Central memory CD8-positive, alpha-beta T cell (primary cell): ENCODE measurements at places on chromosomes 6 and 20.

DNA sequence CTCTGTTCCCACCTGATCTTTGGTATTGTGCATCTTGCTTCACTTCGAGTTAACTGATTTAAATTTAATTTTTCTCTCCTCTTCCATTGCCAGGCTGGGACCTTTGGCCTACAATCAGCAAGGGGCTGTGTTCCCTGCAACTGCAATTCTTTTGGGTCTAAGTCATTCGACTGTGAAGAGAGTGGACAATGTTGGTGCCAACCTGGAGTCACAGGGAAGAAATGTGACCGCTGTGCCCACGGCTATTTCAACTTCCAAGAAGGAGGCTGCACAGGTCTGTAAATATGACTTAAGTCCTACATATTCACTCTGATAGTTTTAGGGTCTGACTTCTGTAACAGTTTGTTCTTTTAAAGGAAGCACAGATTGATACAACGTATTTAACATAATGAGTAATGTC is 412.4 kb downstream of the ARHGAP18 start:
- DNase-seq, result no peak

DNA sequence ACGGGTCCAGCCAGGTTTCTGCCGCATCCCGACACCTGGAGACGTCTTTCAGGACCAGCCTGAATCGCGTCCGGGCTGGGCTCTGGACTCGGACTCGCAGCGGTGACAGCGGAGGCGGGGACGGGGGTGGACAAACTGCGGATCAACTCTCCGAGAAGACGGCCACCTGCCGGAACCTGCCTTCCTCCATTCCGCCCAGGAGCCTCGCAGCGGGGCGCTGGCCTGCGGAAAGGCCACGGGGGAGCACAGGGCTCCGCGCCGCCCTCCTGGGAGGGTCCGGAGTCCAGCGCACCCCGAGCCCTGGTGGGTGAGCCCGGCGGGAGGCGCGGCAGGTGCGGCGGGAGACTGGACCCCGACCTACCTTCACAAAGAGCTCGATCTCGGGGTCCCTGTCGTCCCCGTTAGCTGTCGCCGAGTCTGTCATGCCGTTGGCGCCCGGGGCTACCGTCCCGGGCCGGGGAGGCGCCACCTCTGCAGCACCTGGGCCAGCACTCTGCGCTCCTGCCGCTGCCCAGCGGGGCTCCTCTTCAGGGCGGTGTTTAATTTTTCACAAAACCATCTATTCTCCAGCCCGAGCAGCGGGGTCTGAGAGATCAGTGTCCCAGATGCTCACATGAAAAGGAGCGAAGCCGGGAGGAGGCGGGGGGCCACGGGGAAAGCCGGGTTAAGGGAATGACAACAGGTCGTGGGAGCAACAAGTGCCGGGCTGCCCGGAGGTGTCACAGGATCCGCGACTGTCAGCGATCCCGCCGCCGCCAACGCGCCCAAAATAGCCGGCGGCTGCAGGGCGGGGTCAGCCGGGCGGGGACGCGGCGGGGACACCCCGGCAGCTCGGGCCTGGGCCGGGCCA is at the start of gene CLIC5:
Gene CLIC5, minus strand, starts transcription at position 742 of the 850 bp plus-strand sequence. Its CDS starts 318 bp downstream, at position 424.
- DNase-seq, result peak; percentile 29

DNA sequence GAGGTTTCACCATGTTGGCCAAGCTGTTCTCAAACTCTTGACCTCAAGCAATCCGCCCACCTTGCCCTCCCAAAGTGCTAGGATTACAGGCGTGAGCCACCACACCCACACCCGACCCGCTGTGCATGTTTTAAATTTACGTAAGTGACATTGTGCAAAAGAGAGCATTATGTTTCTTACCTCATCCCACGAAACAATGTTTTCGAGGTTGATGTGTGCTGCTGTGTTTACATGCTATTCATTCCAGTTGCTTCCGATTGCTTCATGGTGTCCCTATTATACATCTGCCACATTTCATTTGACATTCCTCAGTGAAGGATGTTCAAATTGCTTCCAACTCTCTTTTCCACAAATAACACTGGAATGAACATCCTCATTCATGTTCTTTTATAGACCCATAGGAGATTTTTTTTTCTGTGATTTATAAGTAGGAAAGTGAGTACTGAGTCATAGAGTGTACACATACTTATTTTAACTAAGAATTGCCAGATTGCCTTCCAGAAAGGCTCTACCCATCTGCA is 403.9 kb upstream of the JARID2 start:
- no peak for DNase-seq

GRCh38 chr20:52747845-52748284 is 224.3 kb upstream of the TSHZ2 start:
- no peak for DNase-seq

- DNase-seq, result no peak
These were observed 133.8 kb downstream of the VEGFA start for GRCh38 chr6:43903739-43904290.

- no peak for DNase-seq
These were observed 6.6 kb downstream of the PRSS35 start for GRCh38 chr6:83518816-83519480.

- no peak for DNase-seq
These were observed 2.1 kb downstream of the TOP1 start for GRCh38 chr20:41030531-41031242.

DNA sequence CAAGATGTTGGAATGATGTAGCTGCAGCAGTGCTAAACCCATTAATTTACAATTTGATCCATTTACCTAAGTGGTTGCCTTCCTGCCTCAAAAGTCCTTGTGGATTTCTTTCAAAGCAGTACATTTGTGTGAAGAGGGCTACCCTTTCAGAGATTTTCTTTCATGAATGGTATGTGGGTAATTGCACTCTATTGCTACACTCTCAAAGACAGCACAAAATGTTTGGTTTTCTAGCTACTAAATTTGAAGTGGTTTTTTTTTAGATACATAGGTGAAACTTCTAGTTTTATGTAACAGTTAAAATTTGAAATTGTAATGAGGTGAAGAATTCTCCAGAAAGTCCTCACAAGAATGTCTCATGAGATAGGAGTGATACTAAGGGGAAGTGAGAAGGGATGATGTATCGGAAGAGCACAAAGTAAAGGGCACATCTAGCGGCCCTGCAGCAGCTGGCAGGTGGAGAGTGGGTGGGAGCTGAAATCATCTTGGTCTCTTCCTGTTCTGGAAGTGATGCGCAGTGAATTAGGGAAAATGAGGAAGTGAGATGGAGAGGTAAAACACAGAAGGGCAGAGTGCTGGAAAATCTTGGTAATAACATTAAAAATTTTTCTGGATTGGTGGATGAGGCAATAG is 236.8 kb upstream of the MAN1A1 start:
- no peak for DNase-seq

DNA sequence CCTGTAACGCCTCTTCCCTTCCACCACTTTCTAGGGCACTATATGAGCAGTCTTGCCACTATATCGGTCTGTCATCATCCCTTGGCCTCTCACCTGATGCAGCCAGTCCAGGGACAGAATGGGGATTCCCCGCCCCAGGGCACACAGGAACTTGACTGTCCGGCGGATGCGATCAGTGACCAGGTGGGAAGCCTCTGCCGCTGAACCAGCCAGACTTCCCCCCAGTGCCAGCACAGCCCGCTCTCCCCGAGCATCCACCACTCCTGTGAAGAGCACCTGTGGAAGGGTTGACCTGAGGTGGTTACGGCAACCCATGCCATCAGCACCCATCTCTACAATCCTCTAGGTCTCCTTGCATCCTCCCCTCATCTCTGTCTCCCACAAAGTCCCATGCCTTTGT is 12.2 kb upstream of the NRM start:
- no peak for DNase-seq

- DNase-seq, result no peak
These were observed 8.7 kb downstream of the OSBPL2 start for GRCh38 chr20:62246872-62247652.

DNA sequence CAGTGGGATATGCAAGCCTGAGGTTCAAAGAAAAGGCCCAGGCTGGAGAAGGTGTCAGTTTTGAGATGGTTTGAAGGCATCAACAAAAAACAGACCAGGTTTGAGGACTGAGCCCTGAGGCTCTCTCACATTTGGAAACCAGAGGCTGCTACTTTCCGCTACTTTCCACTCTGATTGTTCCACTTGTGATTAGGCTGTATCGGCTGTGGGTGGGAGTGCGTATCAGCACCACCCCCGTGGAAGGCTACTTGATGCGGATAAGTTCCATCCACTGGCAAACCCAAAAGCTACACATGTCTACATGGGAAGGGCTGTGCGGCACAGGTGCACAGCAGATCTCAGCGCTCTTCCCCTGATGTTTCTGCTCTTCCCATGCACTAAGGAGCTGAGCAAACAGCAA is 198.7 kb downstream of the GMPR start:
- no peak for DNase-seq

DNA sequence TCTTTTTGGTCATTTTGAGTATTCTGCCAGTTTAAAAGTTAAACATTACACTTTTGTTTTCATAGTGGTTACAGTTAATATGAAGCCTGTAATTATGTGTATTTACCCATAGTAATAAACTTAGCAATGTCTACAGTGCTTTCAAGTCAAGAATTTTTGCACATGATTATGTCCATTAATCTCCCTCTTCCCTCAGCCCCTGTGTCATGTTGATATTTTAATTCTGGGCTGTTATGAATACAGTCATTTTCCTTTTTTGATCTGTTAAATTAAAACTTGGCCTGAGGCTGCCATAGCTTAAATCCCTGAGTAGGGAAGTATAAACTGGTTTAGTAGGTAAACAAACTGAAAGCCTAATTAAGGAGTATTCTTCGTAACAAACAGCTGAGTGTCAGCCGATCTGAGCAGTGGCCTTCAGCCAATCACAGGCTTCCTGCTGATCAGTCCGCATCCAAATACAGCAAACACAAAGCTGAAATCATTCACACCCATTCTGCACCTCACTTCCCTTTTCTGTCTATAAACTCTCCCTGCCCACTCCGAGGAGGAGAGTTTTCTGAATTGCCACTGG is 9.5 kb upstream of the SFT2D1 start:
- no peak for DNase-seq

- no peak for DNase-seq
These were observed 803 bp upstream of the SRXN1 start for GRCh38 chr20:653590-654416.

DNA sequence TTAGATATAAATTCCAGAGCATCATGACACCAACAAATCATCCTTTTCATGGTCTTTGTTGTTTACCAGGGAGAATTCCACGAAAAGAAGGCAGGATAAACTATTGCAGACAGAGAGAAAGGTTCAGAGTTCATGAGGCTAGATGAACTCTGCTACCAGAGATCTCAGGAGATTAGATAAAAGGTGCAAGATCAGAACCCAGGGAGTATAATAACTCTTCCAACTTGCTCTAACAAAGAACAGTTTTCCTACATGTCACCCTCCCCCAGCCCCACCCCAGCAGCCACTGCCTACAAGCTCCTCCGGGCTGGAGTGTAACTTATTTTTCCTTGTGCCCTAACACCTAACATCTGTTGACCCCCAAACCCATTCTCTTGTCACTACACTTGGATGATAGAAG is 13.9 kb upstream of the CITED2 start:
- DNase-seq, result no peak

- no peak for DNase-seq
These were observed 3.7 kb downstream of the MANEA start for GRCh38 chr6:95581073-95581472.

- DNase-seq, result no peak
These were observed 16.6 kb downstream of the TENT5A start for GRCh38 chr6:81735756-81736380.
